Sigmoid colon (tissue), 7 donors: ENCODE measurements at places on chromosomes 2 and 18. TPM values are rescaled to one million over a fixed set of nuclear protein-coding genes. Genes with fewer than 3 reads are reported as not detected.

RTP5 gene
- total RNA-seq: 0.16 TPM

DNA sequence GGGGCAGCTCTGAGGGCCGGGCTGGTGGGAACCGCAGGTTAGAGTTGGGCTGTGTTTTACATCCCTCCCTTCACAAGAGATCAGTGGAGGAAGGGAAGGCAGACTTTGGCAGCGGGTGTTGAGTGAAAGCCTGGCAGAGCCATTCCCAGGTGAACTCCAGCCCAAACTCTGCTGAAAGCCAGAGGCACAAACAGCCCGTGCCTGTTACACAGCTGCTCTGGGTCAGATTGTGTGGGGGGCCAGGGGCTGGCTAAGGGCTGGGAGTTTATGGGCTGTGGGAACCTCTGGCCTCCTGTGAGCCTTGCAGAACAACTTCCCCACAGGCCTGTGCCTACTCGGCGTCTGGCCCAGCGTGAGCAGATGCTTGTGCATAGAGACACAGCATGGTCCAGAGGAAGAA is 286.8 kb downstream of the CLIP4 start:
- H3K4me3 ChIP-seq: no peak overlapping the region
- H3K4me1 ChIP-seq: no peaks in the 10 kb centered on the region
- no peak for DNase-seq
- H3K36me3 ChIP-seq: no peaks in the 10 kb centered on the region
- no peaks in the 10 kb centered on the region for H3K27me3 ChIP-seq

DNA sequence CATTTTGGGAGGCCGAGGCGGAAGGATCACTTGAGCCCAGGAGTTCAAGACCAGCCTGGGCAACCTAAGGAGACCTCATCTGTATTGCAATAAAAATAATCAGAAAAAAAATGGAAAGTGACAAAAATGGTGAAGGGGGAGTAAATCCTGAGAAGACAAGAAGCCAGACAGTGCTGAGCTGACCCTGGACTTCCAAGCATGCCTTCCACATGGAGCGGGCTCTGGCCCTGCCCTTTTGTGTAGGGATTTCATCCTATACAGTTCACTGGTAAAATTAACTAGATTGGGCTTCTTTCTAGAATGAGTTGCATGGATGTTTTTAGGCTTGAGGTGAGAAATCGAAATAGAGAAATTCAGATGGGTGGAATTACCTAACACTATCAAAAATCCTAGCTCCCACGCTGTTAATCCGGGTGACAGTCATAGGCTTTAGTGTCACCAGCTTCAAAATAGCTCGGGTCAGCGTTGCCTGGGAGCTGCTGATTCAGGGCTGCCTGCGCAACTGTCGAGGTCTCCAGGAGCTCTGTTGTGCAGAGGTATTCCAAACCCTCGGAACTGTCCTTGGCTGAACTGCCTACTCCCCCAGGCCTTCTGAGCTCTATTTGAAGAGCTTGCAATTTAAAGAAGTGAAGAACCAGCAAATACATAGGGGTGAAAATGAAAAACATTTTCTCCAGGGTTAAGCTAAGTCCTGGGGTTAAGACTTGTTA is 21.5 kb upstream of the ZNF532 start:
- no peak overlapping the region for H3K4me3 ChIP-seq
- H3K27me3 ChIP-seq: no peaks in the 10 kb centered on the region
- no peaks in the 10 kb centered on the region for H3K36me3 ChIP-seq
- no peak overlapping the region for H3K27ac ChIP-seq

- no peak overlapping the region for H3K4me3 ChIP-seq
- H3K36me3 ChIP-seq: no peaks in the 10 kb centered on the region
- H3K27me3 ChIP-seq: no peaks in the 10 kb centered on the region
- DNase-seq: no peak
Observed at GRCh38 chr18:46920067-46920466, 2.7 kb downstream of the KATNAL2 start.

SIX2 gene
- not detected for total RNA-seq

- H3K4me3 ChIP-seq: no peak overlapping the region
- no peak for DNase-seq
- no peak overlapping the region for H3K27ac ChIP-seq
- H3K4me1 ChIP-seq: no peaks in the 10 kb centered on the region
- H3K36me3 ChIP-seq: peaks cover 2% of the 10 kb centered on the region
Observed at GRCh38 chr18:2672410-2672809, 16.9 kb downstream of the SMCHD1 start.

GRCh38 chr18:36655930-36656329 is 172.9 kb downstream of the TPGS2 start:
- H3K27ac ChIP-seq: no peak overlapping the region
- H3K36me3 ChIP-seq: no peaks in the 10 kb centered on the region
- no peak for DNase-seq
- no peaks in the 10 kb centered on the region for H3K27me3 ChIP-seq

MAP3K19 gene
- not detected for total RNA-seq

- no peak for DNase-seq
- H3K36me3 ChIP-seq: no peaks in the 10 kb centered on the region
- peaks cover 16% of the 10 kb centered on the region for H3K4me1 ChIP-seq
- no peaks in the 10 kb centered on the region for H3K27me3 ChIP-seq
- H3K27ac ChIP-seq: no peak overlapping the region
Observed at GRCh38 chr2:42754021-42754775, 9.7 kb downstream of the OXER1 start.

DNA sequence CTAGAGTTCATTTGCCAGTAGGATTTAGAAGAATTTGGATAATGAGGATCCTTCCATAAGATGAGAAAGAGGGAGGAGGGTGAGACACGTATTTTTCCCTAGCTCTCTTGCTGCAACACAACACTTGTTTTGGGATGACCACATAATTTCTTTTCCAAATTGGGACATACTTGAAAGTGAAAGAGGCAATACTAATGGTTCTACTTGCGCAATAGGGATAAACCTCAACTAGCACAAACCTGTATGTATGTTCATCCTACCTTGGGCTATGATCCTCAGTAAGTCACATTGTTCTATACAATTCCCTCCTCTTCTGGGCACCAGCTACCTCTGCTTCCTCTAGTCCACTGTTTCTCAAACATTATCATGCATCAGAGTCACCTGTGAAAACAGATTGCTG is 1208.8 kb upstream of the LRRTM1 start:
- H3K27ac ChIP-seq: no peak overlapping the region
- H3K4me3 ChIP-seq: no peak overlapping the region
- no peak for DNase-seq

RNF125 gene
- total RNA-seq: 0.95 TPM

DNA sequence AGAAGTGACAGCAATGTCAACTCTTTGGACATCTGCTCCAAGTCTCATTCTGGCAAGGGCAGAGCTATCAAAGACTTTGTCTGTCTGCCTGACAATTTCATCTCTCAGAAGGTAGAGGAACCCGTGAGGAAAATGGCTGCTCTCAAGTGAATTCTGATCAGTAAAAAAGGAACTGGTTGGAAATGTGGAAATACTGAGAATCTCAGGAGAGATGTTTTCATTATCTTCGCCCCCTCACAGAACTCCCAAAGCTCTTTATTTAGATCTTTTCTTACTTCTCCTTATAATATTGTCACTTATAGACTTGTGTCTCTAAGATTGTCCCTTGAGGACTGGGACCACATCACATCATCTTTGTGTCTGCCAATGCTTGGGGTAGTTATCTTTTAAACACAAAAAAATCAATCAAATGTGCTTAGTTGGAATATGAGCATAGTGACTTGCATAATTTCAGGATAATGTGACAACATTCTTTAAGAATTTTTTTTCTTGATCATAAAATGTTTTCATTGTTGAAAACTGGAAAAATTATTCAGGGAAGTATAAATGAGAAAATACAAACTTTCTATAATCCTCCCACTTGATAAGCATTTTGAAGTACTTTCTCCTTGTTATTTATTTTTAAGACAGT is 68.2 kb upstream of the ITGB6 start:
- H3K27me3 ChIP-seq: no peaks in the 10 kb centered on the region
- peak overlapping the region; percentile 97 for H3K27ac ChIP-seq
- H3K36me3 ChIP-seq: peaks cover 8% of the 10 kb centered on the region

DNA sequence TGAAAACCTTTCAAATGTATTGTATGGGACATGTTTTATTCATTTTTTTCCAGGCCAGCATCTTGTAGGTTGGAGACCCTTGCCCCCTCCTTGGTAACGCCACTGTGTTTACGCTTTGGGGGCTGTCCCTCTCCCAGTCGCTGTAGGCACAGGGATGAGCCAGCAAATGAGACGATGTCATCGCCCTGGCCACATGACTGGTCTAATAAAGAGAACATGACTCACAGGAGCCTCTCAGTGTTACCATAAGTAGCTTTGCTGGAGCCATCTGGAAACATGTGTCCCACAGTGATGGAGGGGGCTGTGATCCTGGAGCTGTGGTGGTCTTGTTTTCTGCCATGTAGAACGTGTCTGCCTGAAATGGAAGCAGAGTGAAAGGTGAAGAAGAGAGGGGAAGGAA is 78.9 kb downstream of the CD8B2 start:
- peak overlapping the region; percentile 7 for H3K27ac ChIP-seq
- H3K27me3 ChIP-seq: no peaks in the 10 kb centered on the region
- H3K4me3 ChIP-seq: no peak overlapping the region
- H3K4me1 ChIP-seq: peaks cover 38% of the 10 kb centered on the region
- H3K36me3 ChIP-seq: no peaks in the 10 kb centered on the region

GRCh38 chr18:75109319-75109691 is 99.6 kb downstream of the PTGR3 start:
- no peak overlapping the region for H3K4me3 ChIP-seq
- no peaks in the 10 kb centered on the region for H3K36me3 ChIP-seq
- no peak for DNase-seq
- no peaks in the 10 kb centered on the region for H3K27me3 ChIP-seq
- no peak overlapping the region for H3K27ac ChIP-seq

GRCh38 chr2:20582600-20583221 is 68.2 kb downstream of the HS1BP3 start:
- H3K27ac ChIP-seq: peak overlapping the region; percentile 58
- peak; percentile 64 for DNase-seq
- no peaks in the 10 kb centered on the region for H3K4me1 ChIP-seq
- H3K27me3 ChIP-seq: no peaks in the 10 kb centered on the region
- H3K36me3 ChIP-seq: no peaks in the 10 kb centered on the region

DNA sequence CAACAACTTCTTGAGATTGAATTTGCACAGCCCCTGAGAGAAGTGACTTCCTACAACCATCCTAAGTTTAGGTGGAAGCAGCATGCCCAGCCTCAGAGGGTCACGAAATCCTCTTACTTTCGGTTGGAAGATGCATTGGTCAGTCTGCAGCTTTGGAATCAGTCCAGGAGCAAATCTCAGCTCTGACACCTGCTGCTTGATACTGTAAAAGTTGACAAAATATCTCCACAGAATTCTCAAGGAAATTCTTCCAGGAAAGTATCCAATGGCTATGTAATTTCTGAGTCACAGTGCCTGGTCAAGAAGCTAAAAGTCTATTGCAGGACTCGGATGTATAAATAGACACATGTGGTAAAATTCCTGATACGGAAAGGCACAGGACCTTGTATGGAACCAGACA is 414.5 kb upstream of the GYPC start:
- H3K4me3 ChIP-seq: no peak overlapping the region
- H3K27ac ChIP-seq: no peak overlapping the region
- H3K36me3 ChIP-seq: no peaks in the 10 kb centered on the region

TRAPPC12 gene
- 70.6 TPM for total RNA-seq

GRCh38 chr2:171407030-171407675 is 26.6 kb downstream of the METTL8 start:
- peaks cover 30% of the 10 kb centered on the region for H3K4me1 ChIP-seq
- H3K27me3 ChIP-seq: no peaks in the 10 kb centered on the region
- no peak overlapping the region for H3K4me3 ChIP-seq
- DNase-seq: no peak

DNA sequence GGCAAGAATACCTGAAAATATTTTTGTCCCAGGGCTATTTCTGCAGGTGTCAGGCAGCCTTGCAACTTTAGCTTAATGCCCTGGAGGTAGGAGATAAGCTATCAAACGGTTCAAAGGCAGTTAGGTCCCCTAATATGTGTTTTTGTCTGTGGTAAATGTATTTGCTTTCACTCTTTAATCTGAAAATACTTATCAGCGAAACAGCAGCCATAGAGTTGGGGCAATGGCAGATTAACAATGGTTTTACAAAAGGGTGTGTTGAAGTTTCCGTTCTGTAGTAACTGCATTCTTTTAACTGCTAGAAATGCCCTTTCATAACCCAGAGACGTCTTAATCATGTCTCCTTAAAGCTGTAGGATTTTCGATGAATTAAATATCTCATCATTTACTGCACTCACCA is 265.0 kb upstream of the TRIB2 start:
- no peaks in the 10 kb centered on the region for H3K27me3 ChIP-seq
- no peak for DNase-seq
- peak overlapping the region; percentile 74 for H3K27ac ChIP-seq
- no peaks in the 10 kb centered on the region for H3K36me3 ChIP-seq
- H3K4me3 ChIP-seq: peak overlapping the region; percentile 22

POTEI gene
- not detected for total RNA-seq

DNA sequence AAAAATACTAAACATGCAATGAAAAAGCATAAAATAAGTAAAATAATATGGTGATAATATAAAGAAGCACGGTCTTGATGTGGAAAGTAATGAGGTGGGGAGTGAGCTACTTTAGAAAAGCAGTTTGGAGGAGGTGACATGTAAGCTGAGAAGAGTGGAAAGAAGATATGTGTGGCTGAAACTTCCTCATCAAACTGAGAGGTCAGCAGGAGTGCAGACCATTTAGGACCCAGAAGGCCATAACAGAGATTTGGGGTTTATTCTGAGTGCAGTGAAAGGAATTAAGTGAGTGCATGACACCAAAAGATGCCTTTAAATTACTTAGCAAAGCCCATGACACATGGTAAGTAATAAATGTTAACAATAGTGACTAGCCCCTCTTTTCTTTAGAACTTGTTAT is 24.4 kb upstream of the TMEM182 start:
- H3K36me3 ChIP-seq: no peaks in the 10 kb centered on the region
- H3K27ac ChIP-seq: no peak overlapping the region
- H3K27me3 ChIP-seq: no peaks in the 10 kb centered on the region
- peak overlapping the region; percentile 91 for H3K4me3 ChIP-seq

GRCh38 chr18:55547705-55548056 is 40.3 kb downstream of the TCF4 start:
- no peaks in the 10 kb centered on the region for H3K36me3 ChIP-seq
- H3K27me3 ChIP-seq: no peaks in the 10 kb centered on the region
- DNase-seq: no peak
- peak overlapping the region; percentile 65 for H3K27ac ChIP-seq
- peaks cover 25% of the 10 kb centered on the region for H3K4me1 ChIP-seq

GCG gene
- not detected for total RNA-seq

PFN4 gene
- 1.9 TPM for total RNA-seq

GRCh38 chr2:64730551-64731262 is 77.0 kb upstream of the SERTAD2 start:
- H3K27me3 ChIP-seq: no peaks in the 10 kb centered on the region
- no peaks in the 10 kb centered on the region for H3K36me3 ChIP-seq
- peak overlapping the region; percentile 47 for H3K4me3 ChIP-seq

GRCh38 chr2:77018219-77018618 is 504.0 kb downstream of the LRRTM4 start:
- H3K4me3 ChIP-seq: no peak overlapping the region
- no peaks in the 10 kb centered on the region for H3K27me3 ChIP-seq
- H3K27ac ChIP-seq: no peak overlapping the region
- no peaks in the 10 kb centered on the region for H3K36me3 ChIP-seq
- no peaks in the 10 kb centered on the region for H3K4me1 ChIP-seq
- DNase-seq: no peak

DNA sequence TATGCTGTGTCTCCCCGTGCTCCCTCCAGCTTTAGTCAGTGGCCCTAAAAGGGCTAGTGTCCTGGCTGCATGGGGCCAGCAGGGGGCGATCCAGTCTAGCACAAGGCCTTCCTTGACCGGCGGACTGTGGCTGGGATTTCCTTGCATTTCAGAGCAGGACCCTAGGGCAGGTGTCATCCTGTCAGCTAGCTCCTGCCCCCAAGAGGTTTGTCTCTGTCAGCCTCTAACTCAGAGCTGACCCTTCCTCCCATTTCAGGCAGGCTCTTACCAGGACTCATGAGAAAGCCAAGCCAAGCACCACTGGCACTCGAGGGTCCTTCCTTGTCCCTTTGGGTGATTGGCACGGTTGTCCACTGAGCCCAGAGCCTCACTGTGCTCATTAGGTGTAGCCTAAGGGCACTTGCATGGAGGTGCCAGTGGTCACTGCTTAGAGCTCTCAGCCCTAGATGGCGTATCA is 140.3 kb downstream of the RPIA start:
- no peaks in the 10 kb centered on the region for H3K4me1 ChIP-seq
- H3K27ac ChIP-seq: no peak overlapping the region
